Left forelimb (tissue), 1 donor: ENCODE measurements at places on chromosomes 3 and 15.

- peak; percentile 82 for DNase-seq
Measured at GRCh38 chr3:105868431-105868741, 426 bp downstream of the CBLB start.

DNA sequence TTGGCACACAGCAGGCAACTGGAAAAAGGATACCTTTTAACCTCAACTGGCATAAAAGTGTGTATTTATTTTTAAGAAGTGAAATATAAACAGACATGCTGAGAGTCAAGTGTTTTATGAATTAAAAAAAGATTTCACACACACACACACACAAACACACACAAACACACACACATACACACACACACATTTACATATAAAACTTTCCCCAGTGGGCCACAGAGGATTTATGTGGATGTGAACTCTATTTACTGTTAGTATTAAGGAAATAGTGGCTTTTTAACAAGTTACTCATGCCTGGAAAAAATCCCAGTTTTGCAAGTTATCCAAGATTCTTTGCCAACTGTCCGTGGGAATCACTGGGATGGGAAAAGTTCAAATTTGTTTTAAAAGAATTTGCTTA, 725.9 kb upstream of the NR2F2 start:
- no peak for DNase-seq

DNA sequence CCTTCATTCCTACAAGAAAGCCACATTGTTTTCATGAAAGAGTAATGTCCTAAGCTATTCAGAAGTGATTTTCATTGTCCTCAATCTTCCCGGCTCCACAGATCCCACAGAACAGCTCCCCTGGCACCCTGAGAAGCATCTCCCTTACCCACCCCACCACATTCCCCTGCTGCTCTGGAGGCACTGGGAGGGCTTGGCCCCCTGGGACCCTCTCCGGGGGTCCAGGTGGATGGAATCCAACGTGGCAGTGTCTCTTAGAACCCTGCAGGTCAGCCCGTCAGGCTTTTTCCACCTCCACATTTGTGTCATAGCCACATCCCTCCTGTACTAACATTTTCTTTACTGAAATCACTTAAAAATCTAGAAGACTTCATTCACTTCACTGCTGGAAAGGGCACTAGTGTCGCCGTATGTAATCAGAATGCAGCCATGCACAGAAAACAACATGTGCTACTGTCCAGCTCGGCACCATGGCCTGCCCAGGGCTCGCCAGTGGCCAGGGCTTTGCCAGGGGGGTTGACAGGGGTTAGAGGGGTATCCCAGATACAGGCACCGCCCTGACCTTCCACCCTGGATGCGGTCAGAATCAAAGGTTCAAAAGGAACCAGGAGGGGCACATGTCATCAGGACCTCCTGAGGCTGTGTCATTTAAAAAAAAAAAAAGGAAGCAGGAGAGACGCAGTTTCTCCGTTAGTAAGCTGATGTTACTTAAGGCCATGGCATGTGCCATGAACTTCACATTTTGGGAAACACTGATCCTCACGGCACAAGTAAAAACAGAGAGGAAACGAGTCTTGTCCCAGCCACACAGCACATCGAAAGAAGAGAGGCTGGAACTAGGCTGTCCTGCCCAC, 106.3 kb downstream of the LSM3 start:
- no peak for DNase-seq

DNA sequence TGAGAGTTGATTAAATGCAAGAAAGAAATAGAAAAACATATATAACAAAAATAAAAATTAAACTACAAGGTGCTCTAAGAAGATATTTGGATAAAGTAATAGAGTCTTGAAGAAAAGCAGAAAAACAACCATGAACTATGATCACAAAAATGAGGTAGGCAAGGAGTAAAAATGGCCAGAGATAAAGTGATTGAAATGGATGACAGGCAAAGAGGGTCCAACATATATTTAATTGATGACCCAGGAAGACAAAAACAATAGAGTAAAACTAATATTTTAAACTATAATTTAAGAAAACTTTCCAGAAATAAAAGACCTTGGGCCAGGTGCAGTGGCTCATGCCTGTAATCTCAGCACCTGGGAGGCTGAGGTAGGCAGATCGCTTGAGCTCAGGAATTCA, 22.1 kb upstream of the WDR49 start:
- DNase-seq, result no peak

DNA sequence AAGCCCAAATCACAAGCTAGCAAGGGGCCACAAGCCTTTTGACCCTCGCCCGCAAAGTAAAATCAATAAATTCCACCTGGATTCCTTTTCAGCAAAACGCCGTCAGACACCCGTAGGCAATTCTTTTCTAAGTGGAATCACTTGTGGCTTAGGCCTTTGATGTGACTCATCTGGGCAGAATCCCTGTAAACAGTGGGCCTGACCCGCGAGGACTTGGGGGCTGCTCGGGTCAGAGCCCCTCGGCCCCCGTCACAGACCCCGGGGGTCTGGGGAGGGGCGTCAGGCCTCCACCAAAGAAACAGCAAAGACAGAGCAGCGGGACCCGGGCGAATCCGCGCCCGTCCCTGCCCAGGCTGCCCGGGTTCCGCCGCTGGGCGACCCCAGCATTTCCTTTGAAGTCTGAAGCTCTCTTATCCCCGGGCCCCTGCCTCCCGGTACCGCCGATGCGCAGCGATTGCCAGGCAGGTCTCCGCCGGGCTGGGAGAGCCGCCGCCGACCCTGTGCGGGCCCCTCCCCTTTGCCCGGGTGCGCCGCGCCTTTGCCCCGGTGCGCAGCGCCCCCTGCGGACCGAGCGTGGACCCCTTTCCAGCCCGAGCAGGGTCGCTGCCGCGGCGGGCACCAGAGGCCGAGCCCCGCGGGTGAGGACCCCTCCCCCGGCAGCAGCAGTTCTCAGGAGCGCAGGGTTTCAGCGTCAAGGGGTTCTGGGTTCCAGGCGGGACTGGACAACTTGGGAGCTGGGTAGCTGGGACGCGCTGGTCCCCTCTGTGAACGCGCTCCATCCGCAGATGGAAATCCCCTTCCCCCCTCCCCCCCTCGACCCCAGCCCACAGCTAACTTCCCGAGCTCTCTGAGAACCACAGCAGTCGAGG, 178.3 kb downstream of the UACA start:
- DNase-seq, result peak; percentile 65

DNA sequence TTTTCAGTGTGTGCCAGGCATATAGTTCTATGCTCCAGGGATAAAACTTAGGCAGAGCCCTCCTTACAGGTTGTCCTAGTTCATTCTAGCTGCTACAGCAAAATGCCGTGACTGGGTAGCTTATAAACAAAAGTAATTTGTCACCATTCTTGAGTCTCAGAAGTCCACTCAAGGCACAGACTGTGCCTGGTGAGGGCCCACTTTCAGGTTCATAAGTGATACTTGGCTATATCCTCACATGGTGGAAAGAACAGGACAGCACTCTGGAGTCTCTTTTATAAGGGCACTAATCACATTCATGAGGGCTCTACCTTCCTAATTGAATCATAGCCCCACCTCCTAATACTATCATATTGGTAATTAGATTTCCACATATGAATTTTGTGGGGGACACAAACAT, 80.1 kb downstream of the SPRED1 start:
- no peak for DNase-seq

DNA sequence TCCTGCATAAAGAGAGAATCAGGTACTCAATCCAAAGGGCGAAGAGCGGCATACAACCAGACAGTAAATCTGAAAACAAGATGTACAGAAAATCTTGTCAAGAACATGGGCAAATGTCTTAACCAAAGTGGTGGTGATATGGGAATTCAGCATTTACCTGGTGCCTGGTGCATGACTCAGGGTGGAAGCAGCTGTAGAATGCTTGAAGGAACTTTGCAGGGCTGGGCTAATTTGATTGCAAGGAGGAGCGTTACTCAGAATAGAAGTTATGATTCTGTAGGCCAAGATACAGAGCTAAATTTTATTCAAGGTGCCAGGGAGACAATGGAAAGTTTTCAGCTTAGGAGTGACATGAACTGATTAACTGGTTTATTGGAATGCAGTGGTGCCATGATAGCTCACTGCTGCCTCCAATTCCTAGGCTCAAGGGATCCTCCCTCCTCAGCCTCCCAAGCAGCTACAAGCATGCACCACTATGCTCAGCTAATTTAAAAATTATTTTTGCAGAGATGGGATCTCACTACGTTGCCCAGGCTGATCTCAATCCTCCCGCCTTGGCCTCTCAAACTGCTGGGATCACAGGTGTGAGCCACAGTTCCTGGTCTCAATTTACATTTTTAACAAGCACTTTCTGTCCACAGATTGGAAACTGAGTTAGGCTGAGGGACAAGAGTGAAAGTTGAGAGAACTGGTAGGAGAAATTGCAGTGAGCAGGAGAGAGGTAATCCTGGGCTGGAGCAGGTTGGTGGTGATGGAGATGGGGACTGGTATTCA, 91.5 kb upstream of the TBC1D5 start:
- no peak for DNase-seq

DNA sequence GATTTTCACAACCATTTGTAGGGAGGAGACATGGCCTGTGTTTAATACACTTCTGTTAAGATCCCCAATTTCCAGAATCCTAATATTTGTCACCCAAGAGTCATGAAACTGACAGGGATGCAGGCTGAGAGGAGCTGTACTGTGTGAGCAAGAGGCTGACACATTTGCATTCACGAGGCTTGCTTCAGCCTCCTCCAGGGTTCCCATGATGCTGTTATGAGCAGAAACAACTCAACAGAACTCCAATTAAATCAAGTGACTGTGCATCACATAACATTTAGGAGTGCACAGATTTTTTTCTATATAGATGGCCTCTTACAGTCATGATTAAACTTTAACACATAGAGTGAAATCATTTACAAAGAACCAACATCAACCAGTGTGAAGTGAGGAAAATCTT, 292.3 kb upstream of the STT3B start:
- no peak for DNase-seq

DNA sequence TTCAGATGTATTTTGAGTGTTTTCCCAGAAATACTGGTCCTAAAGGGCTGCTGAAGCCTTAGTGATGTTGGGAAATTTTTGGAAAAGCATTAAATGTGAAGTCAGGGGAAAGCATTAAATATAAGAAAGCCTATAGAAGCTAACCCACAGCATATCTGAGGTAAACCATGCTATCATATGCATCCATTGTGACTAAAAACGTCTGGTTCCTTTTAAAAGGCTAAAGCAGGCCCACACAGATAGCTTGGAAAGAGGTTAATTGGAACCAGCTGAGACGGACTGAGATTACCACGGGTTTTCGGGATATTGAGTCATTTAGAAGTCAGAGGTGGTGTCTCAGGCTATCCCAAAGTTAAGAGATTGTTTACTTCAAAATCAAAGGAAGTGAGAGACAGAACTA, 78.2 kb downstream of the CYP19A1 start:
- no peak for DNase-seq

DNA sequence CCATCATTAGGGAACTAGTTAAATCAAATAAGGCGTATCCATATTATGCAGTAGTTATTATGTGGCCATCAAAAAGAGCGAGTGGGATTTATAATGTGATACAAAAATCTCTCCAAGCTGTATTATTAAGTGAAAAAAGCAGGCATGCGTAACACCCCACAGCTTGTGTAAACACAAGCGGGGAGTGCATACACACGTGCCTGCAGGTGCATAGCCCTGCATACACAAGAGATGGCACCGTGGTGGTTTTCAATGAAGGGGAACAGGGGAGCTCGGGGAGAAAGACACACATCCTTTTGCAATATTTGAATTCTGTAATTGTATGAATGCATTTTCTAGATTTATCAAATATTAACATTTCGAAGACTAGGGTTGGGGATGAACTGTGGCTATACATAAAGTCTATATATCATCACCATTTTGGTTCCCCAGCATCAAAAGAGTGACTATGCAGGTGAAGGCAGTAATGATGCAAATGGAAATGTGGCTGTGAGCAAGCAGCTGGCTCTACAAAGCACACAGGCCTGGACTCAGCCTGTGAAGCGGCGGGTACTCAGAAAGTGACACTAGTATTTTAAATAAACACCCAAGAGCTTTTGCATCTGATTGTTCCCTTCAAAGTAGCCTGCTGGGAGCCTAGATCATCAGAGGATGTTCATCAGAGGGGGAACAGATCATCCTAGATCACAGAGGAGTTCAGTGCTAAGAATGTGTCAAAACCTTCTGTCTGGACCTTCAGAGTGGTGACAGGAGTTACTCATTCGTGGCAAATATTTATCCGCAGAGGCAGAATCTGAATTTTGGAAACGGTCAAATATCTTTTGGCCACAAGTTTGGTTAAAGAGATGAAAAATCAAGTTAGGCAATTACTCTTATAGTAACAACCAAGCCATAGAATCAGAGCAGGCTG, 9.4 kb upstream of the KIF7 start:
- no peak for DNase-seq

DNA sequence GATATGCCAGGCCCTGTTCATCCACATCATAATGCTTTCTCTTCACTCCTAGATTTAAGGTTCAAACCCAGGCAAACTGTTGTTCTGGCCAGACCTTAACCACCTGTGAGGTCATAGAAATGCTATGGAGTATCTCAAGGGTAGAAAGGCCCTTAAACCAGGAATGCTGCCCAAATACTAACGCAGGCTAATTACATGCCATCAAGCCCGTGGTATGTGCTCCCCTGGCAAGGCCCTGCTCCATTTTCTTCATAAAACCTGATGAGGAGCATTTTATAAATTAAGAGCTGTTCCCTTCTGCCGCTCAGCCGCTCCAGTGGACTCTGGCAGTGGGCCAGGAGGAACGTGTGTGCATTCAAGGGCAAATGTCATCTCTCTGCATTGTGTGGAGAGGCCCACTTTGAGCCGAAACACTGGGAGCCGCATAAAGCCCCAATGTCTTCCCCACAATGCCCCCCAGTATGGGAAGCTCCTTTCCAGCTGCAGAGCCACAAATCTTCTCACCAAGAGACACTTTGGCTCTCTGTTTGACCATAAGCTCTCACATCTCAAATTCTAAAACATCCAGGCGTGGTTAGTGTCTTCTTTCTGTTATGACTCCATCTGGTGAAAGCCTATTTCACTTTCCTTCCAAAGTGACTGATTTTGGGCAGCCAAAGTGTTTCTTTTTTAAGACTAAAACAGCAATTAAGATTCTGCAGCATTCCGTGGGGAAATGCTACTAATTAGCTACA, 210.8 kb upstream of the NR2E3 start:
- no peak for DNase-seq

DNA sequence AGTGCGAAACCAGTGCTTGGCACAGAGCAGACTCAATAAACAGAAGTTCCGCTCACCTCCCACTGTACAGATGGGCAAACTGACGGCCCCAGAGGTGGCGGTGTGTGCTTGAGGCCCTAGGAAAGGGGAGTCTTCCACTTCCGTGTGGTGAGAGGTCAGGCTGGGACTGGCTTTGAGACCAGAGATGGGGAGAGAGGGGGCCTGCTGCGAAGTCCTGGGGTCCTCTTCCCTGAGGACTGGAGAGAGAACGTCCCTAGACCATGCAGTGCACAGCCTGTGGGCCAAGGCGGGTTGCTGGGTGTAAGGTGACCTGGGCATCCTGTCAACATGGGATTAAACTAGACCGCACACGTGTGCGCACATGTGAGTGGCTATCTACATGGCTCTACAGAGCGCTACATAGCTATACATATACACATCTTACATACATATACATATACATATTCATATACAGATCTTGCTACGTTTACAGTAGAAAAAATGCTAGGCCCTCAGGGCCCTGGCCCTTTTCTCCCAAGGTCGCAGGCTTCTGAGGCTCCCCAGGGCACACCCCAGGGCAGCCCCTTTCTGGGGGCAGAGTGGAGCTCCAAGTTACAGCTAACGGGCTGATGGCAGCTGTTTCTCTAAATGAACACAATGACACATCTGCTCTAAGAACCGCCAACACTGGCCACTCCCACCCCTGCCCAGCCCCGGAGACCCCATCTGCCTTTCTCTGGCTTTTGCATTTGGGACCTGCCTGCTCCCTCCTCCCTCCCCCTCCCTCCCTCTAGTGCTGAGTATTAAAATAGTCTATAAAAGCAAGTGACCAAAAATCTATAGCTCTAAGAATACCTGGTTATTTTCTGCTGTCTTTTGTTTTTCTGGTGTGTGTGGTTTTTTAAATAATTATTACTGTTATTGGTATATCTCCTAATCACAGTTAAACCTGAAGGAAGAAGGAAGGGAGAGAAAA, 47.0 kb downstream of the HCN4 start:
- DNase-seq, result peak; percentile 37
